ENCODE measurements at places on chromosomes 4 and X. TPM values are rescaled to one million over a fixed set of nuclear protein-coding genes. Genes with fewer than 3 reads are reported as not detected.

DNA sequence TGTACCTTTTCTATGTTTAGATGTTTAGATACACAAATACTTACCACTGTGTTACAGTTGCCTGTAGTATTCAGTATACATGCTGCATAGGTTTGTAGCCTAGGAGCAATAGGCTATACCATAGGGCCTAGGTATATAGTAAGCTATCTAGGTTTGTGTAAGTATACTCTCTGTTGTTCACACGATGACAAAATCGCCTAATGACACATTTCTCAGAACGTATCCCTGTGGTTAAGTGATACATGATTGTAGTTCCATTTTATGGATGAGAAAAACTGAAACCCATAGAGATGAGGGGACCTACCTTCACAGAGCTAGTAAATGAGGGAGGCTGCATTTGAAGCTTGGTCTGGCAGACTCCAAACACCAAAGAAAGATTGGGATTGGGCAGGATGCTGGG, 79.4 kb upstream of the EFNB1 start:
- DNase-seq: no peak

GRCh38 chr4:105305019-105305836, 158.6 kb downstream of the TET2 start:
- DNase-seq: no peak

The CT55 gene
- total RNA-seq: not detected

The ALB gene
- not detected for total RNA-seq

The ENOX2 gene
- 14.5 TPM for total RNA-seq

GRCh38 chrX:137926090-137926489, 360.2 kb downstream of the ZIC3 start:
- DNase-seq: no peak

DNA sequence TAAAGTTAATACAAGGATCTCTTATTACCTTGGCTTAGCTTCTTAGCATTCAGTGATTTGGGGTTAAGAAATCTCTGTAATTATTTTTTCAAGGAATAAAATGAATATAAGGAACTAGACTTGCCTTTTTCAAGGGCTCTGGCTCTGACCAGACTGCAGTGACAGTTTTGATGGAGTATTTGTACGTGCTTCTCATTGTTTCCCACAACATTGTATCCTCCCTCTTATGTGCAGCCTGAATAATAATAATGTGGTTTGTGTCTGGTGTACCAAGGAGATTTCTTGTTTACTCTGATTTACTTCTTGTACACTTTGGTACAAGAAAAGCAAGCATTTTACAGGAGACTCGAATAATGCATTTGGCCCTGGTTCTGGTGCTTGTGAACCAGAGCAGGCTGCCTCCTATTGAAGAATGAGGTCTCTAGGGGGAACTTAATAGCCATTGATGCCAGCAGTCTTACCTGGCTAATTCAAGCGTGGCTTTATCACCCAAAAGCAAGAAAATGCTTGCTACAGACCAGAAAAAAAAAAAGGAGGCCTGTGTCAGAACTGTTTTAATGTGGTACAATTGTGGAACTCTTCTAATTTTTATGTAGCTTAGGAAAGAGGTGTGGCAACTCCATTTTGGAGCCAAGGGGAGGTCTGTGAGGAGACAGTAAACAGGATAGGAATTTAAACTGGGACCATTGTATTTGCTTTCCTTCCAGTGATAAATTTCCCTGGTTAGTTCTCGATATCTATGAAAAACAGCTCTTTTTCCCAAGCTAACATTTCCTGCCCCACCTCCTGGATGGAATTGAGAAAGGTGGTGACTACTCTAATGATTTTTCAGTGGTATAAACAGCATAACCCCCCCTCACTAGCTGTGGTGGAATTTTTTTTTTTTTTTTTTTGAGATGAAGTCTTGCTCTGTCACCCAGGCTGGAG, 5.6 kb downstream of the OTC start:
- no peak for DNase-seq

Data from chondrocyte (in vitro differentiated cells).